Stimulated activated CD4-positive, alpha-beta T cell treated with anti-CD3 and anti-CD28 coated beads, Interleukin-1b, Interleukin-23, amount 100 ng/mL, for 1 hour (primary cell): ENCODE measurements at places on chromosomes 4 and X.

DNA sequence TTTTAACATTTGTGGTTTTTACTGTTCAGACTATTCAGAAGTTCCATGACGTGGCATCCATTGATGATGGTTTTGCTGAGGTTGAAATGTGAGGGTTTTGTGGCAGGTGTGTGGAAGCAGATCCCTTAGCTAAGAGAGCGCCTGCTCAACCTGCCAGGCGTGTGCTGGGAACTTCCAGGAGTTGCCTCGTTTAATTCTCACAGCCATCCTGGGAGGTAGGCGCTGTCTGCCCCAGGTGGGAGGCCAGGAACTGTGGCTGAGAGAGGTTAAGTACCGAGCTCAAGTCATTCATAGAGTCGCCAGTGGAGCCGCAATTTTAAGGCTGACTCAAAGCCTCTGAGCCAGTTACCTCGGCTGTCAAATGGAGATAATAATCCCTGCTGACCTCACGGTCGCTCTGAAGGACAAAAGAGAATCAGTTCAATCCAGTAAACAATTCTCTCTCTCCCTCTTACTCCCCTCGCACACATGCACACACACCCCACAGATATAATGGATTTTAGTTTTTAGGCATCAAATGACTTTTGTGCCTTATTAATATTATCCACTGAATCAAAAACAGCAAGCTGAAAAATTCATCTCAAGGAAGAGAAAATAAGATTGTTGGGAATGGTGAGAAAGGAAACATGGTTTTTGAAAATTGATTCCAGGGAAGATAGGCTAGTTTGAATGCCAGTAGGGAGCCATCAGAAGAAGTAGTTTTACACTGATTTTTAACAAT is 171.3 kb downstream of the PTTG2 start:
- DNase-seq = peak; percentile 39

GRCh38 chr4:656436-657337 is 17.4 kb downstream of the ATP5ME start:
- no peak for DNase-seq

DNA sequence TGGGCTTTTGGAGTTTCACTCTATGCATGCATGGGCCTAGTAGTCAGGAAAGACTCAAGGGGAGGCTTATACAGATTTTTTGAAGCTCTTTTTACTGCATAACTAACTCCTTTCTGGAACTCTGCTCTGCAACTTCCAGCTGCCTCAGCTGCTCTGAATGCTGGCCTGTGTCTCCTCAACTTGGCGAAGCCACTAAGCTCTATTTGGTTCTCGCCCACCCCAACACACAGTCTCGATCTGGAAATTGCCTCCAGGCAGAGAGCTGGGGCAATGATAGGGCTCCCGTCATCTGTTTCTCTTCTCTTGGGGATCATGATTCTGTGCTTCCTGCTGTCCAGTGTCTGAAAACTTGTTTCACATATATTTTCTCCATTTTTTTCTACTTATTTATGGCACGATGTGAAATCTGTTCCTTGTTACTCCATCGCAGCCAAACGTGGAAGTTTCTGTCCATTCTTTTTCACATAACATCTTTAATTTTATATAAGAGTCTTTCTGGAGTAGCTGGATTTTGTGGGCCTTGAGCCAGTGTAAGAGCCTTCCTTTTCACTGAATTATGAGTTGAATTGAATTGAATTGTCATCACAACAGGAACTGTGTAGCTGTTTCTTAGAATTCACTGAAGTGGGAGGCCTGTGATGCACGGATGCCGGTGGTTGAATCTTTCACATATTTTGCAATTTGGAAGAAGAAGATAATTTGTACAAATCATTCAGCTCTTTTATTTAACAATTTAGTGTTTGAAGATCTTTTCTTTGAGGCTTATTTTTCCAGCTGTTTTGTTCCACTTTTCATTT is 9.0 kb downstream of the ZNF275 start:
- no peak for DNase-seq

DNA sequence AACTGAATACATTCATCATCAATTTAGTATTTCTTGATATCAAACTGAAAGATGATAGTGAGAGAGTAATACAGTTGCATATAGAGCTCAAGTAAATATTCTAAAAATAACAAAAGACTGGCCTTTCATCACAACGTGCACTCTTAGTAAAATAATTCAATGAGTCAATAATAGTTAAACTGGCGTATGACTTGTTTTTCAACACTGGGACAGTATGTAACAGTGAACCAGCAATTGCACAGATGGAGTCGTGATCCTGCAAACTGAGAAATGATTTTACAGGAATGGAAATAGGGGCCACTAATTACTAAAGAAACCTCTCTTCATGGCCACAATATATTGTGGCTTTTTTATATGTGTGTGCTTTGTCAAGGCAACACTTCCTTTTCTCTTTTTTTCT is 137.4 kb downstream of the SLC4A4 start:
- DNase-seq = no peak

GRCh38 chr4:171308661-171309060 is 504.5 kb upstream of the GALNTL6 start:
- DNase-seq = no peak

DNA sequence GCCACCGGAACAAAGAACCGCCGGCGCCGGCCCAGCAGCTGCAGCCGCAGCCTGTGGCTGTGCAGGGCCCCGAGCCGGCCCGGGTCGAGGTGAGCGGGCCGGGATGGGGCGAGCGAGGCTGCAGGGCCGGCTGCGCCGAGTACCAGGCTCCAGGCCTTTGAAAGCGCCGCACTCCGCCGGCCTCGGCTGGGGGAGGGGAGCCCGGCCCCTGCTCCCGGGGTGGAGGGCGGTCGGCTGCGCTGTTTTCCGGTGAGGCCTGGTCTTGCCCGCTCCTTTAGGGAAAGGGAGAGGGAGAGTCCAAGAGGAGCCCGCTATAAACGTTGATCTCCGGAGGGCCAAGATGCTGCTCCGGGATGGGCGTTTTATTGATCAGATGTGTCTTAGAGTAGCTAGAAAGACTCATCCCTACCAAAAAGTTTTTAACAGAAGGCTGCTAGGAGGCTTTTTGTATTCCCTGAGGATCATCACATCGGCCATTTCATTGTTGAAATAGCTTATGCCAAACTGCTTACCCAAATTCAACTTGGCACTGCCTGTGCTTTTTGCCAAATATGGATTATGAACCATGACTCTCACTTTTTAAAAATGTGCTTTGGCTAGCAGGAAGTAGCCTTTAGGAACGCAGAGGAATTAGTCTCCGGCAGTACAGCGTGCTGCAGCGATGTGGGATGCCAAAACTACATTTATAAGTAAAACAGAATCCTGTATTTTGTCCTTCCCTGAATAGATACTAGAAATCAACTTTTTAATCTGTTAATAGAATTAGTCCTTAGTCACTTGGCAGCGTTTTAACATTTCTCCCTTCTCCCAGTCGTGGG is 760 bp downstream of the TMEM165 start:
- no peak for DNase-seq

DNA sequence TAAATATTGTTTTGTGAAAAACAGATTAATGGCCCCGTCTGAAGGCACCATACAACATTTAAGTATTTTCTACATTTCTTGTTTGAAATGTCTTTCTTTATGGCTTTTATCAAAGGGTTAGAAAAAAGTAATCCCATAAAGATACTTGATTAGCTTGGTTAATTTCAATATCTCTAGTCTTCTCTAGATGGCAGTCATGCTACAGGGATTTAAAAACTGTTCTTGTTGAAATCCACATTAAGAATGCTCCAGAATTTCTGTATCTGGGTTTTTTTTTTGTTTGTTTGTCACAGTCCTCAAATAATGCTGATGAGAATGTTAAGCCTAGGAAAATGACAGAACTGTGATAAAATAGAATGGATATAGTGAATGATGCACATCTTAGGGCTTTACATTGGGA is 109.0 kb upstream of the AADAT start:
- no peak for DNase-seq

DNA sequence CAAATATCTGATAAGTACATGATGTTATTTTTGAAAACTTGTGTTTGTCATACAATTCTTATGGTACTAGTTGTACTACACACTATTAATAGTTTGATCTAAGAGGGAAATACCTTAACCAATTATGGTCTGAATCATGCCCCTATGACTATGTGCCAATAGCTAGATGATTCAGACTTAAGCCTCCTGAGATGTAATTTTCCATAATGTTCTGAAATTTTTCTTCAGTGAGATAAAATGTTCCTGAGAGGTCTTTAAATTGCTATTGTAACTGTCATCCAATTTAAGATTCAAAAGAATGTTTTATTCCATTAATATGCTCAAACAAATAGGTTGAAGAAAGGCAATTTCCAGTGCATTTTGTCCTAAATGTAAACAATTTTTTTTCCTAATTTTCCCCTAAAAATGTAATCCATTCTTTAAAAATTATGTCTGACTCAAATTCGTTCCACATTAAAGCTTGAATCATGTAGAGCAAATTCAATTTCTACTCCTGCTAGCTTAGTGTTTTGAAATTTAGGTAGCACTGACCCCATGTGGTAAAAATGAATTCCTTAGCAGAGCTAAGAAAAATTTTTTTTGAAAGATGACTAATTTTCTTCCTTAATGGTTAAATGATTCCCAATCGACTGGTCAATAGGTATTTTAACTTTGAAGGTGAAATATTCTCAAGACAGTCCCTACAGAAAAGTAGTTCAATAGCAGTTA is 49.1 kb downstream of the APOOL start:
- no peak for DNase-seq

GRCh38 chr4:184328022-184328736 is 110.5 kb upstream of the ENPP6 start:
- DNase-seq = no peak

GRCh38 chr4:1340861-1341260 is 6.1 kb upstream of the UVSSA start:
- no peak for DNase-seq

DNA sequence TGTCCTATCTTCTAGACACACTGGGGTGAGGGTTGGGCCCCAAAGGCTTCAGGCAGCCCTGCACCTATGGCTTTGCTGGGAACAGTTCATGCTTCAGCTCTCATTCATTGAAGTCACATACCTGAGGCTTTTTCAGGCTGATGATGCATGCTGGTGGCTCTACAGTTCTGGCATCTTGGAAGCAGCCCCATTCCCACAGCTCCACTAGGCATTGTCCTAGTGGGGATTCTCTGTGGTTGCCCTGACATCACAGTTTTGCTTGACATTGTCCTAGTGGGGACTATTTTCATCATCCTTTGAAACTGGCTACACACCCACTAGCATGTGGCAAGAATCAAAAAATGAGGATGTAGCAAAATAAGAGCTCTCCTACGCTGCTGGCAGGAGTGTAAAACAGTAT is 37.7 kb upstream of the C4orf17 start:
- DNase-seq = no peak

- DNase-seq = no peak
These were observed 28.4 kb downstream of the NPNT start for GRCh38 chr4:105923497-105924238.

DNA sequence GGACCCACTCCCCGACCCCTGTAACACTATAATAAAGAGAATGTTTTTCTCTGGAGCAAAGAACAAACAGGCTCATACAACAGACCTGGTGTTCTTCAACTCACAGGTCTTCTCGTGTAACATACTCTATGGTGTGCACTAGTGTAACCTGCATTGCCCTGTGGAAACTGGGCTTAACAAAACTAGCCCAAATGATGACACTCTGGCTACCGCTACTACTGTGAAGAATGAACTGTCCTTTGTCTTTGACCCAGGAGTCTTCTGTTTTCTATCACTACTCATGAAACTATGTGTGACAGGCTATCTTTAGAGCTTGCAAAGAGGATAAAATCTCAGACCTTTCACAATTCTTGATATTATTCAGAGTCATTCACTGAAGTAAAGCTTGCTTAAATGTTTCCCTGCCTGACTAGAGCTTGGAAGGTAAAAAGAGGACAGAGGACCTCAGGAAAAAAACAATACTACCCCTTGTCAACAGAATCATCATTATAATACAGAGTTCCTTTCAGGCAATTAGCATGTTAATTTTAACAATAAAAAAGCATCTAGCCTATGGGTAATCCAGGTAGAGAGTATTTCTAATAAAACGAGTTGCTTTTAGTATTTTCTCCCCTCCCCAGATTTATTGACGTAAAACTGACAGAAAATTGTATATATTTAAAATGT is 59.2 kb downstream of the FSTL5 start:
- no peak for DNase-seq

GRCh38 chrX:47501226-47502074 is 18.4 kb upstream of the ZNF41 start:
- no peak for DNase-seq

DNA sequence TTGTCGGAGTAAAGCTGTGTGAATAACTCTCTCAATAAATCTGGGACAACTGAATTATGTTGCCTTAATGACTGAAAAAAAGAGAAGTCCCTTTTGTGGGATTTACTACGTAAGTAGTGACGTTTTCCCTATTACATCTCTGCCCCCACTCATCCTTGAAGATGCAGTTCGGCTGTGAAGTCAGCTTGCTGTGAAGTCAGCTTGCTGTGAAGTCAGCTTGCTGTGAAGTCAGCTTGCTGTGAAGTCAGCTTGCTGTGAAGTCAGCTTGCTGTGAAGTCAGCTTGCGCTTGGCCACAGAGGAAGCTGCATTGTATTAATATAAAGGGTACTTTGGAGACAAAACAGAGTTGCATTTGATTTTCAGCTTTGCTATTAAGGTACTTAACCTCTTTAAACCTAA is 8.0 kb upstream of the VAMP7 start:
- no peak for DNase-seq

GRCh38 chr4:119726505-119726904 is 97.9 kb upstream of the PDE5A start:
- no peak for DNase-seq

DNA sequence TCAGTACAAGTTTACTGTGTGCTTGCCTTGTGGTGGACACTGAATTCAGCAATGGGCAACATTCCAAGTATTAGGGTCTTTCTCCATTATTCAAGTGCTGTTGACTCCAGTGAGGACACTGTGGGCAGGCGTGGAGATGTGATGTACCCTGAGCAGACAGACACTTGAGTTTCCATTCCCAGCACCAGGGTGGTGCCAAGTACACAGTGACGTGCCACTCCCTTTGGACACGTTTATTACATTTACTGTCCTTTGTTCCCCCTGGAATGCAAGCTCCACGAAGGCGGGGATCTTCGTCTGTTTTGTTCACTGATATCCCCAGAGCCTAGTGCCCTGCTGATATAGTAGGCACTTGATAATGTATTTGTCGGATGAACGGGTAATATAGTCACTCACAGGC is 130.6 kb upstream of the STX18 start:
- DNase-seq = no peak

- no peak for DNase-seq
These were observed 106.6 kb downstream of the RASL11B start for GRCh38 chr4:52968691-52969090.

DNA sequence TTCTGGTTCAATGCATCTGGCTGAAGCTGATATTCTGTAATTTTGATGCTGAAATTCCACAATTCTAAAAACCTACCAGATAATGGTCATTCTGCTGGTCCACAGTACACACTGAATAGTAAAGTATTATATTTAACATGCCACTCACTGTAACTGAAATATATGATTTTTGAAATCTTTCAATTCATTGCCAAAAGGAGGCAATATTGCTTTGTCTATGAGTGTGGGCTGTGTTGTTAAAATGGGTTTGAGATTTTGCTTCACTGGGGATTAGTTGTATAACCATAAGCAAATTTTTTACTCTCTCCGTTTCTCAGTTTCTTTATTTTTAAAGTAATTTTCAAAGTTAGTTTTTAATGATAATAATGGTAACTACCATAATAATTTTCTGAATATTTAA is 1404.1 kb upstream of the IGFBP7 start:
- DNase-seq = no peak

GRCh38 chrX:133921764-133922389 is 63.5 kb downstream of the GPC3 start:
- no peak for DNase-seq
